Breast epithelium (tissue), 4 donors: ENCODE measurements at places on chromosomes 5 and 9.
A peak's percentile ranks its signal among the peaks of the same experiment; 100 is the strongest.

DNA sequence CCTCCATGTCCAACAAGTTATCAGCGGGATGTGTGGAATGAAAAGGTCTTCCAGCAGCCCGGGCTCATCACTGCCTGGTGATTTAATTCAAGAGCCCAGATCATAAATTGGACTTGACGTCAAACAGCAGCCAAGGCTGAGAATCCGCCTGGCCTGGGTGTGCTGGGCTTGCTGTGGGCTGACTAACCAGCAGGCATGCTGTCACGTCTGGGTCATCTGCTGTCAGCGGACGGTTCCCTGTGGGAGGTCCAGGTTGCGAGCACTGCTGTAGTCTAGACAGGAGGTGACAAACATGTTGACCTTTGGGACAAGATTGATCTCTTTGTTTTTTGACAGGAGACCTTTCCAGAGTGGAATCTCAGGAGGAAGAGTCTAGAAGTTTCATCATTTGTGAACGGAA lies 289.7 kb downstream of the OSTF1 start:
- no peak overlapping the region for H3K27ac ChIP-seq
- no peaks in the 10 kb centered on the region for H3K36me3 ChIP-seq

DNA sequence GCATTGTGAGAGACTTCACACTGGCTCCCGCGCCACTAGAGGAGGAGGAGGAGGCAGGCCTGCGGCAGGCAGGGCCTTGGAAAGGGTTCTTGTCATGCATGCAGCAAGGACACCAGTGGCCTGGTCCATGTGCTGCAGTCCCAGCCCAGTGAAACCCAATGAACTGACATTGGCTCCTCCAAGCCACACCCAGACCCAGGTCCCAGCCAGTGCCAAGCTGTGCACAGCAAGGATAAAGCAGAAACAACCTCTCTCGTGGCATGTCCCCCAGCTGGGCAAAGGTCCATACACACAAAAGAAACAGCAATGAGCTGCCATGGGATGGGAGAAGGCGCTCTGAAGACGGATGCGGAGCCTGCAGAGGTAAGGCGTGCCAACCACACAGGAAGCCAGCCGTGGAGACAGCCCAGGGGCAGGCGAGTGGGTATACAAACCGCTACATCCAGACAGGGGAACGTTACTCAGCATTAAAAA lies 89.2 kb downstream of the SEMA4D start:
- no peak for DNase-seq
- no peaks in the 10 kb centered on the region for H3K36me3 ChIP-seq
- H3K27me3 ChIP-seq, result no peaks in the 10 kb centered on the region
- no peaks in the 10 kb centered on the region for H3K4me1 ChIP-seq

DNA sequence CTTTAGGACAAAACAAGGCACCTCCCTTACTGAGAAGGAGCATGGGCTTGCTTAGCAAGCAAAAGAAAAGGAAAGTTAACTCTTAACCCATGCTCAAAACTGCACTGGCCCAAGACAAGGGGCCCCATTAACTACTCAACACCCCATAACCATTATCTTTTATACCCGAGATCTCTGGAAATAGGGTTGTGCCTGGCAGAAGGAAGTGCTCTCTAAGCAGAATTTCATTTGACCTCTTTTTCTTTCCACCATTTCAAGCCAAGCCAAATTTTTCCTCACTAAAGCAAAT lies 167.2 kb downstream of the RASEF start:
- no peaks in the 10 kb centered on the region for H3K27me3 ChIP-seq
- H3K4me1 ChIP-seq, result no peaks in the 10 kb centered on the region
- H3K36me3 ChIP-seq, result no peaks in the 10 kb centered on the region
- no peak overlapping the region for H3K27ac ChIP-seq
- no peak overlapping the region for H3K4me3 ChIP-seq

- no peak for DNase-seq
- H3K27me3 ChIP-seq, result no peaks in the 10 kb centered on the region
- H3K27ac ChIP-seq, result no peak overlapping the region
- no peaks in the 10 kb centered on the region for H3K4me1 ChIP-seq
Measured at GRCh38 chr5:109685916-109686315, 3.8 kb upstream of the MAN2A1 start.

GRCh38 chr5:104635227-104635626 lies 1072.6 kb upstream of the NUDT12 start:
- H3K27ac ChIP-seq, result no peak overlapping the region
- H3K36me3 ChIP-seq, result no peaks in the 10 kb centered on the region
- no peak for DNase-seq
- no peaks in the 10 kb centered on the region for H3K27me3 ChIP-seq
- H3K4me1 ChIP-seq, result no peaks in the 10 kb centered on the region

DNA sequence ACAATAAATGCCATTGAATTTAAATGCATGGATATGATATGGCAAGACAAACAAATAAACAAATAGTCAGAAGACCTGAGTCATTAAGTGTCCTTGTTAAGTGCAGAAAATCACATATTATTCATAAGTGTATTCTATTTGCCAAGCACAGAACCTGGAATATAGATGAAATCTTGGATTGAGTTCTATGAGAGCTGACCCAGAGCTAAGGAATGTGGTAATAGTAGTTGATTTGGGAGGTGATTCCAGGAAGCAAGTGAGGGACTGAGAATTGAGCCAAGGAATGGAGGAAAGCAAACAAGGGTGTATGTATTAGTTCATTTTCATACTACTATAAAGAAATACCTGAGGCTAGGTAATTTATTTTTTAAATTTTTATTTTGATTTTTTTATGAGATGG lies 208.9 kb downstream of the TRIM32 start:
- no peak overlapping the region for H3K4me3 ChIP-seq
- H3K27ac ChIP-seq, result no peak overlapping the region
- H3K36me3 ChIP-seq, result no peaks in the 10 kb centered on the region
- DNase-seq, result no peak
- H3K27me3 ChIP-seq, result no peaks in the 10 kb centered on the region

DNA sequence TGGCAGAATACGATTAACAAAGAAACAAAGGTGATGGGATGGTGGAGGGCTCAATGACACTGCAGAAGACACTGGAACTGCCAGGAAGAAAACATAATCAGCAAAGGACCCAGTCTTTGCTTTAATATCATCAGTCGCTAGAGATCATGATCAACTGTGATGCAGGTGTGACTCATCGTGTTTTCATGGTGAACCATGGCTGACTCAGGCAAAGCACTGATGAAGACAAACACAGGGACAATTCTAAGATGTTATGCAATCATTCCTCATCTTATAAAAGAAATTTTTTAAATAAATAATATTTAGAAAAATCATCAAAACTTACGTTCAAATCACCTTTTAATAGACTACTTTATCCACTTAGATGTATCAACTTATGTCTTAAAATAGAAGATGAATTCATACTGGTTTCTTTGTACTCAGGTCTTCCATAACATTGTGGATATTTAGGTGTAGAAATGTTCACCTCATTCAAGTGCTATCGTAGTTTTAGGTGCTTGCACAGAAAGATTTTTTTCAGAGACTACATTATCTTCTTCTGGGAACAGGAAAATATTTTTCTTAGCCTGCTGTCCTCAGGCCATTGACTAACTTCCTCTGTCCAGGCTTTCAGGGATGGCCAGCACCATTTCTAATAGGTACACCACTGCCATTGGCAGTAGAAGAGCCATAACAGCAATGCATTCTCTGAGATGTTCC lies 673.4 kb upstream of the MEF2C start:
- no peaks in the 10 kb centered on the region for H3K27me3 ChIP-seq
- no peaks in the 10 kb centered on the region for H3K36me3 ChIP-seq
- no peak overlapping the region for H3K27ac ChIP-seq
- no peak overlapping the region for H3K4me3 ChIP-seq

DNA sequence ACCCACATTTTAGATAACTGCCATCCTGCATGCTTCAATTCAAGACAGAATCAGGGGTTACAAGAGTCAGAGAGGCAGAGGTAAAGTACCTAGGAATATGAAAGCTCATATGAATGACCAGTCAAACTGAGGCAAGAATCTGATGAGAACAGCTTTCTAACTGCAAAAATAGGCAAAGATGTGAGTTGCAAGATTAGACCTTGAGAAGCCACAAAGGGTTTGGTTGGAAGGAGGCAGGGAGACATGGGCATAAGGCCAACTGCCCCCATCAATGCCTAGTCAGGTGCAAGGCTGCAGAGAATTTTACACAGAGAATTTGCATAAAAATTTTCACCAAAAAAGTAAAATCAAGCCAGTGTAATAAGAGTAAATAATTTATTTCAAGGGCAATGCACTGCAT lies 12.8 kb downstream of the FAM114A2 start:
- H3K4me3 ChIP-seq, result no peak overlapping the region
- H3K27ac ChIP-seq, result no peak overlapping the region
- H3K27me3 ChIP-seq, result no peaks in the 10 kb centered on the region
- H3K4me1 ChIP-seq, result no peaks in the 10 kb centered on the region
- DNase-seq, result no peak

DNA sequence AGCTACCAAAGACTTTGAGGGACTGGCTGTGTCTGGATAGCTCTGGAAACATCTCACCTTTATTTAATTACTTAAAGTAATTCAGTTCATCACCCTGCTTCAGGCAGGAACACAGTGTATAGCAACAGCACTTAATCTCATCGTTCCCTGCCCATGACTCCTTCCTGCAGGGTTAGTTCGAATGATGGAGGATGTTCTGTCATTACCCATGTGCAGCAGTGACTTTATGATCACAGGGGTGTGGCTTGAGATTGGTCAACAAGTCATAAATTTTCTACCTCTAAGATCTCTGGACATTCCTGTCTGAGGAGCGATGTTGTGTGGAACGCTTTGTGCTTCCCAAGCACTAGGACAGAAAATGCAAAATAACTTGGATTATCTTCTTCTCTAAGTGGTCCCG lies 37.1 kb upstream of the PRUNE2 start:
- H3K27ac ChIP-seq, result no peak overlapping the region
- H3K4me1 ChIP-seq, result no peaks in the 10 kb centered on the region
- no peak overlapping the region for H3K4me3 ChIP-seq
- H3K36me3 ChIP-seq, result no peaks in the 10 kb centered on the region
- no peaks in the 10 kb centered on the region for H3K27me3 ChIP-seq

GRCh38 chr5:125750147-125750860 lies 672.9 kb upstream of the GRAMD2B start:
- DNase-seq, result no peak
- H3K36me3 ChIP-seq, result no peaks in the 10 kb centered on the region
- no peaks in the 10 kb centered on the region for H3K27me3 ChIP-seq
- H3K4me1 ChIP-seq, result no peaks in the 10 kb centered on the region
- H3K4me3 ChIP-seq, result no peak overlapping the region

DNA sequence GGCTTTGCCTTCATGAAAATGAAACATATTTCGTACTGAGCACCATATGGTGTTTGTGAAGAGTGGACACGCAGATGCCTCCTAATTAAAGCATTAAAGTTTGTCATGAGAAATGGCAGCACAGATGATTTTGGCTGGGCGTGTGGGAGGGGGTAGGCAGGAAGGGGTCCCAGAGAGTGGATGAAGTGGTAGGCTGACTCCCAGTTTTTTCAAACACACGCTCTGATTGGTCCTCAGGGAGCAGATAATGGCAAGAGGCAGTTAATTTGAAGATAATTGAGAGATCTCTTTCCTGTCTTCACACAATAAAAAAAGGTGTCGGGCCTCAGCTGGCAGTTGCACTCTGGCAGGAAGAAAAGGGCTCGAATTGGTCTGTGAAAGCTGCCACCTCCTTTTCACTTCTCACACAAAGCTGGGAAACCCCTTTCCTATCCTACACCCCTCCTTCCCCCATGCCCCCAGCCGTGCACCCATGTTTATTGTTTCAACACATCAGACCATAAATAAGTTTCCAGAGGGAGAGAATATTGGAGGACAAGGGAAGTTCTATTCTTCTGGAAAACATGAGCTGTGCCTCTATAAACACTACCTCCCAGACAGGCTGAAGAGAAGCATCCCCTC lies 429.6 kb downstream of the ARHGEF28 start:
- no peaks in the 10 kb centered on the region for H3K27me3 ChIP-seq
- no peak for DNase-seq
- H3K36me3 ChIP-seq, result no peaks in the 10 kb centered on the region
- no peak overlapping the region for H3K4me3 ChIP-seq

- no peaks in the 10 kb centered on the region for H3K27me3 ChIP-seq
- H3K4me3 ChIP-seq, result no peak overlapping the region
- H3K36me3 ChIP-seq, result no peaks in the 10 kb centered on the region
- no peaks in the 10 kb centered on the region for H3K4me1 ChIP-seq
Measured at GRCh38 chr5:93311881-93312280, 269.1 kb downstream of the NR2F1-AS1 start.

DNA sequence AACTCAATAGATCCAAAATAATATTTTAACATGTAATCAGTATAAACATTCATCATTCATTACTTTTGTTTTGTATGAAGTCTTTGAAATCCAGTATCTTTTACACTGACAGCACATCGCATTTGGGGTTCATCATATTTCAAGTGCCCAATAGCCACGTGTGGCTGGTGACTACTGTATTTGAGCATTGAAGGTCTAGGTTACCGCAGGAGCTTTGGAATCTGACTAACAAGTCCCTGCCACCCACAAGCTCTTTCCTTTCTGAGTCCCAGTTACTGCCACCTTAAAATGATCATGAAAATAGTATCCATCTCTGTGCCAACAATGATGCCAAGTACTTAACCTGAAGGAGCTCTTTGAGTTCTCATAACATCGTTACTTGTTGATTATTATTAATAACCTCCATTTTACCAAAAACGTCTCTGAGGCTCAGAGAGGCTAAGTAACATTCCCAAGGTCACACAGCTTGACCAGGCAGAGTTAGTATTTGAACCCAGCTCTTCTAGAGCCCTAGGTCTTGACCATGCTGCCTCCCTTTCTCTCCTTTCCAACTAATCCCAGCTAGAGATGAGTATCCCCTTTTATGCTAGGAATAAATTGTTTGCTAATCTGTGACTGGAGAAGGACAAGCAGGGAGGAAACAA lies 24.2 kb downstream of the ARHGEF37 start:
- peaks cover 15% of the 10 kb centered on the region for H3K36me3 ChIP-seq
- peak overlapping the region; percentile 14 for H3K27ac ChIP-seq
- no peak for DNase-seq

- no peaks in the 10 kb centered on the region for H3K4me1 ChIP-seq
- no peak overlapping the region for H3K27ac ChIP-seq
- no peaks in the 10 kb centered on the region for H3K27me3 ChIP-seq
- H3K36me3 ChIP-seq, result no peaks in the 10 kb centered on the region
- no peak for DNase-seq
- no peak overlapping the region for H3K4me3 ChIP-seq
Measured at GRCh38 chr9:110036286-110036685, 171.7 kb downstream of the C9orf152 start.

DNA sequence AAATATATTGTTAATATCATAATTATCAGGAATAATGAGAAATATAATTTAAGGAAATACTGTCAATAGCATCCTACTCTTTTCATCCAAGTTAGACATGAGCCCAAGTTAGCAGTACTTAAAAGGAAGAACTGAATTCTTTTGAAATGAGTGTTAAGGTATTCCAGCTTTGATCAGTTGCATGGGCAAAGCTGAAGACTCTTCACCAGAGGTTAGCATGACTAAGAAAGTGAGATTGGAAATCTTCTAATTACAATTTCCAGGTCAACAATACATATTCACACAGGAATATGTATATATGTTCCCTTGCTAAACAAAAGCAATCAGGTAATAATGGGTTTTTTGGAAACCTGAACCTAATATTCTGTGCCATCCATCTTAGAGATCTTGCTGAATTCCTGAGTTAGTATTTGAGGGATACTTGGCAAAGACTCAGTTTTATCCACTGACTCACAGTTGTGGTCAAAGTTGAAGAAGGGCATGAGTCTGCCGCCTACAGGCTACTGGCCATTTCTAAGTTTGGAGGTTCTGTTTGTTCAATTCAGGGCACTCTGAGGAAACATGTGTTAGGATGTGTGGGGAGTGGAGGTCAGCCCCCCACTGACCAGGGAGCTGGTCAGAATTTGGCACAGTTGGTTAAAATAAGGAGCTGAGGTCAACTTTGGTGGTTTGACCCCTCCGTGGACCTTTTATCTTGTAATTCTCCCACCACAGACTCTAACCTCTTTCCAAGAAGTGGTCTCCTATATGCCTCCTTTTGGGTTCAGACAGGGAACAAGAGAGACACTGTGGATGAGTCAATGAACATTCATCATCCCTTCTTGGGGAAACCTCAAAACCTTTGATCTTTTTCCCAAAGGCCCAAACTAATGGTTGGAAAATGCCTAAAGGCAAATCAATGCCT lies 118.3 kb downstream of the PIK3R1 start:
- no peaks in the 10 kb centered on the region for H3K36me3 ChIP-seq
- no peaks in the 10 kb centered on the region for H3K27me3 ChIP-seq
- no peaks in the 10 kb centered on the region for H3K4me1 ChIP-seq
